ENCODE measurements at places on chromosomes 3 and 15. TPM values are rescaled to one million over a fixed set of nuclear protein-coding genes. Genes with fewer than 3 reads are reported as not detected.

DNA sequence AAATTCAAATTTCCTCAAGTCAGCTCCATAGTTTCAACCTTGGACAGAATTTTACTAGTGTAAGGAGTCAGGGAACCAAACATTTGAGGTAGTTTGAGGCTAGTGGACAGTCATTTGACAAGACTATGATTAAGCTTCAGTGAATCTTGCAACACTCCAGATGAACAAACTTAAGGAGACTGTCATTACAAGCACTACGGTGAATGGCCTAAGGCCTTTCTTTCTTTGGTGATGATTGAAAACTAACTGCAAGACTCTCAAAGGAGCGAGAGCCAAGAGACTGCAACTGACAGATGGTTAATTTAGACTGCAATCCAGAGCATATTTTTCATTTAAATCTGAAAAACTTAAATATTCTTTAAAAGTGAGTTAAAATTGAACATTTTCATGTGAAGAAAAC, 272.3 kb upstream of the NECTIN3 start:
- H3K36me3 ChIP-seq = no peaks in the 10 kb centered on the region
- peaks cover 25% of the 10 kb centered on the region for H3K4me1 ChIP-seq
- DNase-seq = no peak
- no peak overlapping the region for H3K27ac ChIP-seq
- H3K4me3 ChIP-seq = no peak overlapping the region

GRCh38 chr3:23797491-23797890, 8.3 kb upstream of the UBE2E1 start:
- no peak overlapping the region for H3K27ac ChIP-seq
- H3K36me3 ChIP-seq = no peaks in the 10 kb centered on the region
- H3K4me1 ChIP-seq = peaks cover 15% of the 10 kb centered on the region
- DNase-seq = no peak
- no peak overlapping the region for H3K4me3 ChIP-seq

DNA sequence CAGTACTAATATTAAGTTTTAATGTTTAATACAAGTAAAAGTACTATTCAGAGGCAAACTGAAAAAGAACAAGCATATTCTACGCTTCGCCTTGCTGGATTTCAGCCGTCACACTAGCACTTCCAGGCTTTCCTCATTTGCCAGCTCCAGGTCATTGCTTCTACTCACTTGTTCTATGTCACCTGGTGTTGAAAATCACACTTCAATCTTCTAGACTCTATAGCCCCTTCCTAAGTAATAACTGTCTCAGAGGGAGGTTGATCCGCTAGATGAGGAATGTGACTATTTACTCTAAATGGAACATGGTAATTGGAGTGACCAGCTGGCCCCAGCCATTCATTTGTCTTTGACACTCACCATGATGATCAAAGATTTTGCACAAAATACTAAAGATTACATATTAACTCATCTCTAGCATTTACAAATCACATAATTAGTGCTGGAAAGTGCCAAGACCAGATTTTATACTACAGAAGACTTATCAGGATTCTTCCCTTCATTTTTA, 92.0 kb downstream of the GAP43 start:
- H3K27ac ChIP-seq = no peak overlapping the region
- peaks cover 12% of the 10 kb centered on the region for H3K27me3 ChIP-seq
- no peaks in the 10 kb centered on the region for H3K4me1 ChIP-seq
- no peaks in the 10 kb centered on the region for H3K36me3 ChIP-seq
- DNase-seq = no peak

- no peak for DNase-seq
- H3K27me3 ChIP-seq = no peaks in the 10 kb centered on the region
- no peak overlapping the region for H3K4me3 ChIP-seq
- peaks cover 91% of the 10 kb centered on the region for H3K4me1 ChIP-seq
- peak overlapping the region; percentile 56 for H3K27ac ChIP-seq
- H3K36me3 ChIP-seq = peaks cover 59% of the 10 kb centered on the region
These were observed 32.9 kb downstream of the CRTC3 start for GRCh38 chr15:90562669-90563068.

DNA sequence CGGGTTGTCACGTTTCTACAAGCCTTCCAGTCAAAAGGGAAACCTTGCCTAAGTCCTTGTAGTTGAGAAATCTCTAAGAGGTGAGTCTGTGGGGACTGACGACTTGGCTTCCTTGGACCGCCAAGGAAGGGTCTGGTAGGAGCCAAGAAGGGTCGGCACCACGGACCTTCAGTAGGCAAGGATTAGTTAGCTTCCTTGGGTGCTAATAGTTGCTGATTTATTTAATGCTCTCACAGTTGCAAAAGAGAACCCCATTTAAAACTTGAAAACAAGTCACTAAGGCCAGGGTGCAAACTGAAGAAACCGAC, 361 bp upstream of the LCMT2 start:
- H3K4me3 ChIP-seq = peak overlapping the region; percentile 91
- peaks cover 51% of the 10 kb centered on the region for H3K36me3 ChIP-seq
- H3K4me1 ChIP-seq = peaks cover 41% of the 10 kb centered on the region
- H3K27me3 ChIP-seq = no peaks in the 10 kb centered on the region
- peak overlapping the region; percentile 99 for H3K27ac ChIP-seq

GRCh38 chr3:196684548-196685407, 27.3 kb downstream of the CEP19 start:
- H3K4me1 ChIP-seq = peaks cover 33% of the 10 kb centered on the region
- H3K4me3 ChIP-seq = peak overlapping the region; percentile 52
- H3K36me3 ChIP-seq = peaks cover 10% of the 10 kb centered on the region
- peak overlapping the region; percentile 63 for H3K27ac ChIP-seq
- H3K27me3 ChIP-seq = no peaks in the 10 kb centered on the region

GRCh38 chr15:77096138-77096537, 25.2 kb upstream of the TSPAN3 start:
- DNase-seq = no peak
- no peak overlapping the region for H3K4me3 ChIP-seq
- H3K36me3 ChIP-seq = no peaks in the 10 kb centered on the region
- no peaks in the 10 kb centered on the region for H3K4me1 ChIP-seq
- H3K27ac ChIP-seq = no peak overlapping the region
- peaks cover 2% of the 10 kb centered on the region for H3K27me3 ChIP-seq

DNA sequence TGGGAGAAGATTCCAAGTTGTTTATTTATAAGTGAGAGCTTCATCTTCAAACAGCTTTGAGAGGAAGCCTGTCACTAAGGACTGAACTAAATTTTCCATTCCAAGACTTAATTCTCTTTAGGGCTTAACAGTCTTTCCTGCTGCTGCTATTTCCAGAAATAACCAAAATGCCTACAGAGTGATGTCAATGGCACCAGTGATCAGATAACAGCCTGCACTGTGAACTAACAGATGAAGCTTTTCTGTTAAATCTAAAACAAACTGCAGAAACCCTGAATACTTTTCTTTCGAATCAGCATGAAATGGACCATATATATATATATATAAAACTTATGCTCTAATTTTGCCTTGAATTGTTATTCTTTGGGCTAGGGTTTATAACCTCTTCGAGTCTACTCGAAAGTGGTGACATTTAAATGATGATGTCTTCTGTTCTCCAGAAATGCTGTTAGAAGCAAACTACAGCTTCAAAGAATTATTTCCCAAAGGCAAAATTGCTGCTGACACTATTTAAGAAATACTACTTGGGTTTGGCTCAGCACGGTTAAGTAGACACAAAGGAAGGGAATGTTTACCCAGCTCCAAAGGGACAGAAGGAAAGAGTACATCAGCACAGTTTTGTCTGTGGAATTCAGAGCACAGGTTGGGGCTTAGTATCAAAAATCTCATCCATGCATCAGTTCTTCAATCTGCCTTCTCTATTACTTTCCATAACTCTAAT, 238.5 kb upstream of the LRRN1 start:
- no peak for DNase-seq
- no peaks in the 10 kb centered on the region for H3K36me3 ChIP-seq
- no peaks in the 10 kb centered on the region for H3K4me1 ChIP-seq

MELTF gene
- total RNA-seq = 6.1 TPM

All from activated CD4-positive, alpha-beta memory T cell treated with anti-CD3 and anti-CD28 coated beads, Interleukin-2, amount 10 ng/mL, durations not matched to agents 7 days and 5 days (primary cell).